ENCODE measurements at places on chromosomes 11 and 22.

DNA sequence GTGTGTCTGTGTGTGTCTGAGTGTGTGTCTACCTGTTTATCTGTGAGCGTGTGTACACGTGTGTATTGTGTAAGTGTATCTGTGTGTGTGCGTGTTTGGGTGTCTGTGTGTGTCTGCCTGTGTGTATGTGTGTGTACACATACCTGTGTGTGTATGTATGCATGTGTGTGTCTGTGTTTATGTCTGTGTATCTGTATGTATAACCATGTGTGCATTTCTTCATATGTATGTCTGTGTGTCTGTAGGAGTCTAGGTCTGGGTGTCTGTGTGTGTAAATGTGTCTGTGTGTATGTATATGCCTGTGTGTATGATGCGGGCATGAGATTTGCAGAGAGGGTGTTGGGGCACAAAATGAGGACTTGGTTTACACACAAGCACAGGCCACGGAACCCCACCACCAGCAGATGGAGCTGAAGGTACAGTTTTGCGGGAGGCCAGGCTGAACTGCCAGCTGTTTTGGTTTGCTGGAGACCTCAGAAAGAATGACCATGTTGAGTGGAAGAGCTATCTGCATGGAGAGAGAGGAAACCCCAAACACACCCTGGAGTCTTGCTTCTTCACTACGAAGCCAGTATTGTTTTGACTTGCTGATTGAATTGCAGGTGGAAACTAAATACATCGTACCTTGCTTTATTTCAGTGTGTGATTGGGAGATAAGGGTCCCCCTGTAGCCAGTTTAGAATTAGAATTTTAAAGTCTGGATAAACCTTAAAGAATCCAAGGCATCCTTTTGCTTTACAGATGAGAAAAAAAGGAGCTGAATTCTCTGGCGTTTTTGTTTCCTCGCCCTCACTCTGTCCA, 497.2 kb downstream of the NTM start:
- no peak for DNase-seq

DNA sequence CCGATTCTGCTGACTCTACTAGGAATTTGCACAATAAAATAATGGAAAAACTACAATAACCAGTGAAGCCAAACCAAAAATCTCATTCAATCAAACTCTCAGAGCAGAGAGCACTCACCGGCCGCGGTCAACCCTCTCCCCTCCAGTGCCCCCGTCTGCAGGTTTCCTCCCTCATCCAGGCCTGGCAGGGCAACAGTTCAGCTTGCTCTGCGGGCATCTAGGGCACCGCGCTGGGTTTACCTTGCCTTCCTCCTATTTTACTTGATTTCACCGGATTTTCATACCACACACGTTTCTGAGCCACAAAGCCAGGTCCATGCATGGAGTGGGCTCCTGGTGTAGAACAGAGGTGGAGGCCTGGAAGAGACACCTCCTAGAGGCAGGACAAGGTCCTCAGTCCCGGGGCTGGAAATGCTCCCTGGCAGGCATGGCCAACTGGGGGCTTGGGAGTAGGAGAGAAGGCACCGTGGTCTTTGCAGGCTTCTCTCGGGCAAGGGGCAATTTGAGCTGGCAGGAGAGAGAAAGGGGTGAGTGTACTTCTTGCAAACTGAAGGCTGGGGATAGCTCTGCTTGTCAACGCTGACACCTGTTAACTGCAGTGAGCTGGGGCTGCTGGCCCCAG, 938.4 kb downstream of the BRD1 start:
- DNase-seq, result no peak

DNA sequence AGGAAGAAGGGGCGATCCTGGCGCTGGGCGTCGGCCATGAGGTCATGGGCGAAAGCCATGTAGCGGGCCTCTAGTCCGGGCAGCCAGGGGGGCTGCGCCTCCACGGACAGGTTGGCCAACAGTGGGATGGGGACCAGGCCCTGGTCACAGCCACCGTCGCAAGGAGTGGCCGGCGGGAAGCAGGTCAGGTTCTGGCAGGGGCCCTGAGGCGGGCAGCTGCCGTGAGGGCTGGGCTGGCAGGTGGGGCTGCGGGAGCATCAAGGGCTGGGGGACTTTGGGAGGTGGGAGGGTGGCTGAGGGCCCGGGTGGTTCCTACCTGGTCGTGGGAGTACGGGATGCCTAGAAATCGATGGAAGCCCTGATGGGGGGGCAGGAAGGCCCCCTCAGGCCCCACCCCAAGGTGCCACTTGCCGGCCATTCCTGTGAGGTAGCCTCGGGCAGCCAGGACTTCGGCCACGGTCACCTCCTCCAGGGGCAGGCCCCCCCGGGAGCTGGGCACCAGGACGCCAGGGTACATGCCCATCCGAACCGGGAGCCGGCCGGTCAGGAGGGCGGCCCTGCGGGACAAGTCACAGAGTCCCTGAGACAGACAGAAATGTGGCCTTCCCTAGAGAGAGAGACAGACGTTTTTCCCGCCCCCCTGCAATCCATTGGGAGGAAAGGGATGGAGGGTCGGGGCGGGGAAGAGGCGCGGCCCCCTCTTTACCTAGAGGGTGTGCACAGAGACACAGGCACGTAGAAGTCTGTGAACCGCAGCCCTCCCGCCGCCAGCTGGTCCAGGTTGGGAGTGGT, 906 bp downstream of the ARSA start:
- no peak for DNase-seq

DNA sequence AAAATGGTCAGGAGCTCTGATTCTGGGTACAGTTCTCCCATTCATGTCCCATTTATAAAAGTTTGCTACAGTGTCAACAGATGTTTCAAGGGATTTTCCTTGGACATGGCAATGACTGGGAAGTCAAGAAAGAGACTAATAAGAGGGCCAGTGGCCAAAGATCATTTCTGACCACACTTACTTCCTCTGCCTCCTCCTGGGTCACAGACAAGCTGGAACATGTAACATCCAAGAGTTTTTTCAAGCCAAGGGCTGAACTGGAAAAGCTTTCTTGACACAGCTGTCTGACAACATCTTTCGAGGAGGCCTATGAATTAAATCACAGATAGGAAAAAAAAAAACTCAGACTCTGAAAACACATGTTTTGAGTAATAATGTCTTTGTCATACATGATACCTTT, 8.7 kb downstream of the COMMD9 start:
- no peak for DNase-seq

DNA sequence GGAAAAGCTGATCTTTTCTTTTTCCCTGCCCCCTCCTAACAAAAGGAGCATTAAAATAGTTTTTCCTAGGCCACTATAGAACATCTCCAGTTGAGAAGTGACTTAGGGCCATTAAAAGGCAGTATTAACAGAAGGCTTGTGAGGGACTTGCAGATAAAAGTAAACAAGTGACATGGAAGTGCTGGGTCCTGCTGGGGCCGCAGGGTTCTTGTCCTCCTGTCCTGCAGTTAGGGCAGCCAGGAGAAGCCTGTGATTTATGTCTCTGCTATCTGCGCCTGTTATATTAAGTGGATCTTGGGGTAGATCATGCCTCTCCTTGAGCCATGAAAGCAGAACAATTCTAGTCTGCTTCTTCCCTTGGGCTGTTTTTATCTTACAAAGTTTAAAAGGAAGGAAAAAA, 271.4 kb upstream of the C11orf87 start:
- DNase-seq, result no peak

All from stimulated activated CD4-positive, alpha-beta T cell treated with anti-CD3 and anti-CD28 coated beads, Interleukin-1b, Interleukin-23, amount 100 ng/mL, for 1 hour (primary cell).